ENCODE measurements at places on chromosomes 7 and 10.

DNA sequence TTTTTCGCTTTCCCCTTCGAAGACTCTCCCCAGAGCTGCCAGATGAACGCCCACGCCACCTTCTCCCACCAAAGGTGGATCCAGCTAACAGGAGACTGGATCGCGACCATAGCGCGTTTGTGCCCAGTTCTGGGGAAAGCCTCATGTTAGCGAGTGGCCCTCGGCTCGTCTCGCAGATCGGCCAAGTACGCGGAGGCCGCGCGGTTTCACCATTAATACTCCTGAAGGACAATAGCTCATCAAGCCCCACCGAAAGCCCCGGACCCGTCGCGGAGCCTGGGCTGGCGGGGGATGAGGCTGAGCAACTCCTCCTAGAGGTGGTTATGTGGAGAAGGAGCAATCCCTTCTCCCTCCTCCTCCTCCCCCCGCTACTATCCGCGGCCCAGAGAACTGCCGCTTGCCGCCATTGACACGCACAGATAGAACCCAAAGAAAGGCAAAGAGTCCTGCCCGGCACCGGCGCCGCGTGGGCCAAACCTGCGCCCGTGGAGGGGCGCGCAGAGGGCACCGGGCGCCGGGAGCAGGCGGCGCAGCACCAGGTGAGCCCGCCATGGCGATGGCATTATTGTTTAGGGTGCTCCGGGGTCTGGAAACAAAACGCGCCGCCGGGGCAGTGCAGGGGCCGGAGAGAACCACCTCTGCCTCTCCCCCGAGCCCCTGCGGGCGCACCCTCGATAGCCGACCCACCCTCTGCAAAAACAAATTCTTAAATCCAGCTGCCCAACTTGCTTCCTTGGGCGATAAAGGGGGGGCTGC is at the start of gene MACROH2A2:
Gene MACROH2A2 (plus strand): TSS at position 385 of the 756 bp plus-strand sequence. CDS start 22,813 bp downstream, outside the sequence.
- H3K36me3 ChIP-seq, result no peaks in the 10 kb centered on the region
- H3K4me3 ChIP-seq, result peak within 1 kb of the TSS; percentile 71
- peaks cover 31% of the 10 kb centered on the region for H3K27me3 ChIP-seq
- no peak within 1 kb of the TSS for H3K27ac ChIP-seq
- no peak for DNase-seq

DNA sequence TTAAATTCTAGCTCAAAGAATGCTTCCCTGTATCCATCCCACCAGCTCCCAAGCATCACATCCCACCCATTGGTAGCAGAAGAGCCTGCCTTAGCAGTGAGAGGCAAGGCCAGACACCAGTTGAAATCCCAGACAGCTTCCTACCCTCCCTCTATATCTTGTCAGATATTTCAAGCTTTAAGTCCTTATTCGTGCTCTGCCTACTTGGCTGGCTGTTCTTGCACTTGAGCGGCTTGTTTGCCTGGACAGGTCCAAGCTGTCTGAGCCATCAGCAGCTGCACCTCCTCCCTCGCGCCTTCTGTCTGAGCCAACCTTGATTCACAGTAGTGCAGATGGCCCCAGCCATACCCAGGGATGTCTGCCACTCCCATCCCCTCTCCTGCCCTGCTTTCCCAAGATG is 16.4 kb downstream of the LRRC4 start:
- no peaks in the 10 kb centered on the region for H3K4me1 ChIP-seq
- DNase-seq, result no peak
- no peak overlapping the region for H3K27ac ChIP-seq
- H3K4me3 ChIP-seq, result no peak overlapping the region
- no peaks in the 10 kb centered on the region for H3K36me3 ChIP-seq

DNA sequence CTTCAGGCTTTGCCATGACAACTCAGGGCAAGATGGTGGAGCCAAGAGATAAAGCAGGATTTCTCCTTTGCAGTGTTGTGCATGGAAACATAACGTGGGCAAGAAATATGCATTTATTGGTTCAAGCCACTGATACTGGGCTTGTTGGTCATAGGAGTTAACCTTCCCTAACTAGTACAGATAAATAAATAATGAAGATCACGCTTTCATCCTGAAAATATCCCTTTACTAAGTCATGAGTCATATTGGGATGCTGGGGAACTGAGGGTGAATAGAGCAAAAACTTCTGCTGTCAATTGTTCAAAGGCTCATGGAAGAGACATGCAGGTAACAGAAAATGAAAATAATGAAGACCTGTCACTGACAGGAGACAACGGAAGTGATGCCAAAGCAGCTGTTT is 55.5 kb downstream of the TES start:
- peak overlapping the region; percentile 4 for H3K4me3 ChIP-seq
- H3K36me3 ChIP-seq, result peaks cover 15% of the 10 kb centered on the region
- H3K27me3 ChIP-seq, result no peaks in the 10 kb centered on the region
- peak overlapping the region; percentile 74 for H3K27ac ChIP-seq
- no peak for DNase-seq

DNA sequence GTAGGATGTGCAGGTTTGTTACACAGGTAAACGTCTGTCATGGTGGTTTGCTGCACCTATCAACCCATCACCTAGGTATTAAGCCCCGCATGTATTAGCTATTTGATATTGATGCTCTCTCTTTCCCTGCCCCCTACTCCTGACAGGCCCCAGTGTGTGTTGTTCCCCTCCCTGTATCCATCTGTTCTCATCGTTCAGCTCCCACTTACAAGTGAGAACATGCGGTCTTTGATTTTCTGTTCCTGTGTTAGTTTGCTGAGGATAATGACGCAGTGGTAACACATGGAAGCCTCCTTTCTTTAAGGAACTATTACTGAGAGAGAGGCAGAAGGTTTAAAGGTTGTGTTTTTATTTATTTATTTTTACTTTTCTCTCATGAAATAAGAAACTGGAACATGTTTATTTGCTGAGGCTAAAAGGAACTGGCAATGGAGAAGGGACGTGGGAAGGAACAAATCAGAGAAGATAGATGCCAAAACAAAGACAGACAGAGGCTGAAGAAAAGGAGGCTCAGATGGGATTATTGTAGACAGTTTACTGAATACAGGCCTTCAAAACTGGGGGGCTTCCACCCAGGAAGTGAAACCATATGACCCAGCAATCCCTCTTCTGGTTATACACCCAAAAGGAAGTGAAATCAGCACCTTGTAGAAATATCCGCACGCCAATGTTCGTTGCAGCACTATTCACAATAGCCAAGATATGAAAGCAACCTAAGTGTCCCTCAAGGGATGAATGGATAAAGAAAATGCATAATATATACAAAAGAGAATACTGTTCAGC is 556.3 kb downstream of the GRM8 start:
- H3K27me3 ChIP-seq, result no peaks in the 10 kb centered on the region
- no peak overlapping the region for H3K4me3 ChIP-seq
- peaks cover 10% of the 10 kb centered on the region for H3K4me1 ChIP-seq
- DNase-seq, result no peak
- H3K27ac ChIP-seq, result no peak overlapping the region

DNA sequence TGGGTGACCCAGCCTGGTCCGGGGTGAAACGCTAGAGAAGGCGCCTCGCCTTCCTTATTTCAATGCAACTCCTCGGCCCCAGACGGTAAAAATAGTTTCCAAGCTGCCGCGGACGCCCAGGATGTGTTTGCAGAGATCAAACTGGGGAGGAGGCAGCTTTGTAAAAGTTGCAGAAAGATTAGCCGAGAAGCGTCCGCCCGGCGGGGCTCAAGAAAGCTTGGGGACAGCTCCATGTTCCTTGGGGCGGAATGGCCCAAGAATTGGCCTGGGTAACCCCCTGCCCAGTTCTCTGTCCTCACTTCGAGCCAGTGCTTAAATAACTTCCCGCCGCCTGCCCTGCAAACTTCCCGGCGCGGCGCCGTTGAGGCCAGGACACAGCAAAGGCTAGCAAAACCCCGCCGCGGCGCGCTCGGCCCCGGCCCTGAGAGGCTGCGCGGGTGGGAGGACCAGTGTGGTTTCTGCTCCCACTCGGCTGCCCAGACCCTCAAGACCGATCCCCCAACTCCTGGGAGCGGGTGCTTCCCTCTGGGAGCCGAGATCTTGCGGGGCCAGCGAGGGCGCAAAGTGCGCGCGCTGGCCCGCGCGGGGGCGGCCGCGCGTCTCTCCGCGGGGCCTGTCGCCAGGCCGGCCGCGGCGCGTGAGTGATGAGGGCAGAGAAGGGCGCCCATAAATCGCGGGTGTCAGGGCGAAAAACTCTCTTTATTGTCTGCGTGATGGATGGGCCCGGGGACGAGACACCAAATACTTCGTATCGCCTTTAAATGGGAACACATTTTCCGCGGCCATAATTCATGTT is 6.3 kb upstream of the ZNF503 start:
- no peaks in the 10 kb centered on the region for H3K36me3 ChIP-seq
- no peak for DNase-seq
- H3K4me3 ChIP-seq, result peak overlapping the region; percentile 82
